Colonic mucosa (tissue), 4 donors: ENCODE measurements at places on chromosomes 3 and 15.

DNA sequence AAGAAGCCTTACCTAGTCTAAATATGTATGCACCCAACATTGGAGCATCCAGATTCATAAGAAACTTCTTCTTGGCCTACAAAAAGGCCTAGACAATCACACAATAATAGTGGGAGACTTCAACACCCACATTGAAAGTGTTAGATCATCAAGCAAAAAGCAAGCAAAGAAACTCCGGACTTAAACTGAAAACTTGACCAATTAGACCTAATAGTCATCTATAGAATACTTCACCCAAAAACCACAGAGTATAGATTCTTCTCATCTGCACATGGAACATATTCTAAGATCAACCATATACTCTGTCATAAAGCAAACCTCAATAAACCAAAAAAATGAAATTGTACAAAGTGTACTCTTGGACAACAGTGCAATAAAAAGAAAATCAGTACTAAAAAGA, 22.3 kb upstream of the OR5K4 start:
- DNase-seq, result no peak

GRCh38 chr15:74680456-74680855, 15.4 kb downstream of the EDC3 start:
- DNase-seq, result no peak

DNA sequence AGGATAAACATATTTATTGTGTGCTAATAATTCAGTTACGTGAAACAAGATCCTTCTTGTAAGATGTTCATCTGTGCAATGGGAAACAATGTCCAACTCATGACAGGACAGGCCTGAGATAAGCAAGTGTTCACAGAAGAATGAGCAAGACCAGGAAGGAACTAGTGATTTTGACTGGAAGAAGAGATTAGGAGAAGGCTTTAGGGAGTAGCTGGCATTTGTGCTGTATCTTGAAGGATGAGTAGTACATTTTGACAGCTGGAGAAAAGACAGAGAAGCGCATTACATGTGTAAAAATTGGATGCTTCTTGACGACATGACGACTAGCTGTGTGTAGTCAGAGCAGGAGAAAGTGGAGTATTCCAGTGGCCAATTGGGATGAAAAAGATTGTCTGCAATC, 48.4 kb downstream of the GBE1 start:
- no peak for DNase-seq

- no peak for DNase-seq
Measured at GRCh38 chr3:152160350-152161011, 108.2 kb upstream of the MBNL1 start.

- no peak for DNase-seq
Measured at GRCh38 chr3:35708394-35709271, 69.3 kb downstream of the ARPP21 start.
